ENCODE measurements at places on chromosomes 12 and 14.

GRCh38 chr14:45135659-45136395 lies at the start of gene FANCM:
FANCM (plus strand) TSS chr14:45135930; CDS start chr14:45136032, 102 bp downstream.
- peak; percentile 33 for DNase-seq

DNA sequence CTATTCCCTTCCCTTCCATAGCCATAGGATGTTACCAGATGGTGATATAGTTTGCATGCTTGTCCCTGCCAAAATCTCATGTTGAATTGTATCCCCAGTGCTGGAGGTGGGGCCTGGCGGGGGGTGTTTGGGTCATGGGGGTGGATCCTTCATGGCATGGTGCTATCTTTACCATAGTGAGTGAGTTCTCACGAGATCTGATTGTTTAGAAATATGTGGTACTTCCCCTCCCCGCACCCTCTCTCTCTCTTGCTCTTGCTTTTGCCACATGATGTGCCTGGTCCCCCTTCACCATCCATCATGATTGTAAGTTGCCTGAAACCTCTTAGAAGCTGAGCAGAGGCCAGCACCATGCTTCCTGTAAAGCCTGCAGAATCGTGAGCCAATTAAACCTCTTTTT lies 181.3 kb downstream of the CAND1 start:
- no peak for DNase-seq

DNA sequence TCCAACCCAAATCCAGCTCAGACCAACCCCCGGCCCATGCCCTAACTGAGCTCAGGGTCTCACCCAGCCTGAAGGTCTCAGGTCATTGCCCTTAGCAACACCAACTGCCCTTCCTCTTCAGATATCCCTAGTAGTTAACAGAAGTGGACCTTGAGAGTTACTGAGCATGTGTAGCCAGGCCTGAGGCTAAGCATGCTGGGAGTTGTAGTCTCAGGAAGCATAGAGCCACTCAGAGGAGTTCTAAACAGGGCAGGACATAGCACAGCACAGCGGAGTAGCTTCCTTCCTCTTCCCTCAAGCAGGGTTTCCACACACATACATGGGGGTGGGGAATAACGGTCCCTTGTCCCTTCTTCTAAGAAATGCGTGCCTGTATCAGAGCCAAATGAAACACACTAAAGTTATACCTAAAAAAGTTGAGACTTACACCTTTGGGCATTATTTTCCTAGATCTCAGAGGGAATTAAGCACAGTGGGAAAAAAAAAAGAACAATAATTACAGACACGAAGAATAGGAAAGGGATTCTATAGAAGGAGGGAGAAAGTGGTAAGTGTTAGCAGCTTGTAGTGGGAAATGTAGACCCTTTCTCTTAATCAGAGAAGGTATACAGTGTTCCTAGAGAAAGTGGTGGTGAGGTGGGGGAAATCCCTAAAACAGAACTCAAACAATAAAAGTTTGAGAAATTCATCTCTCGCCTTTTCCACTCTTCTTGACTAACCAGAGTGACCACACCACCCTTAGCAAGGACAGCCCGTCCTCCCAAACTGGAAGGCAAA lies 4.4 kb downstream of the KMT2D start:
- no peak for DNase-seq

GRCh38 chr12:54716261-54716660 lies 68.1 kb upstream of the DCD start:
- DNase-seq: no peak

- DNase-seq: no peak
These were observed 29.4 kb downstream of the FAIM2 start for GRCh38 chr12:49874142-49874897.

GRCh38 chr14:92161521-92161920 lies 39.8 kb downstream of the CPSF2 start:
- no peak for DNase-seq

DNA sequence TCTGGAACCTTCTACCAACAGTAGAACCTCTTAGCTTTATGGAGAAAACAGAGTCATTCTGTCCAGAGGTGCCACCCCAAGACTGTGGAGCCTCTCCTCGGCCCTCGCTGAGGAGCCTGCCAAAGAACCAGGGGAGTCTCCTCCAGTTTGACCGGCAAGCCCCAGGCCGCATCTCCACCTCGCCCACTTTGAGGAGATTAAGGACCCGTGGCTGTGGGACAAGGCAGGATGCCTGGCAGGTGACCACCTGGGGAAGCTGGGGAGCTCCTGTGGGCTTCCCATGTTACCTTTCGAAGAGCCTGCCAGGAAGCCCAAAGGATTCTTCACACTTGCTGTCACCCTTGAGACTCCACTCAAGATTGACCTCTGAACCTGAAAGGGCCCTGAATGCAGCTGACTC lies 3.8 kb downstream of the PLEKHG7 start:
- DNase-seq: no peak

DNA sequence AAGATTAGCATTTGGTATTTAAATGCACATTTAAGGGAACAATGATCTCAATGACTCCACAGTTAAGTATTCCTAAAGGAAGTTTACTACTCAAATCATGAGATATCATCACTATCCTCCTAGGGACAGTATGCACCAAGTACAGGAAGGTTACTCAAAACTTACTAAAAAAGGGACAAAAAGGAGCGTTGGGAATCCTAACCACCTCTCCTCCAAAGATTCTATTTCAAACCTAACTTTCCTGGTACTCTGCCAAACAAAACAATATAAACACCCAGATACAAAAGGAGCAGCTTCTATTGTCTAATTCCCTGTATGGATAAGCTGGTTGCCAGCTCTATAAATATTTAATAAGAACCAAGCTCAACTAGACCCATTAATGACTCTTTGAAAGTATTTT lies 377.7 kb downstream of the NUAK1 start:
- DNase-seq: no peak

- no peak for DNase-seq
These were observed 40.5 kb downstream of the ALKBH1 start for GRCh38 chr14:77667331-77667730.

DNA sequence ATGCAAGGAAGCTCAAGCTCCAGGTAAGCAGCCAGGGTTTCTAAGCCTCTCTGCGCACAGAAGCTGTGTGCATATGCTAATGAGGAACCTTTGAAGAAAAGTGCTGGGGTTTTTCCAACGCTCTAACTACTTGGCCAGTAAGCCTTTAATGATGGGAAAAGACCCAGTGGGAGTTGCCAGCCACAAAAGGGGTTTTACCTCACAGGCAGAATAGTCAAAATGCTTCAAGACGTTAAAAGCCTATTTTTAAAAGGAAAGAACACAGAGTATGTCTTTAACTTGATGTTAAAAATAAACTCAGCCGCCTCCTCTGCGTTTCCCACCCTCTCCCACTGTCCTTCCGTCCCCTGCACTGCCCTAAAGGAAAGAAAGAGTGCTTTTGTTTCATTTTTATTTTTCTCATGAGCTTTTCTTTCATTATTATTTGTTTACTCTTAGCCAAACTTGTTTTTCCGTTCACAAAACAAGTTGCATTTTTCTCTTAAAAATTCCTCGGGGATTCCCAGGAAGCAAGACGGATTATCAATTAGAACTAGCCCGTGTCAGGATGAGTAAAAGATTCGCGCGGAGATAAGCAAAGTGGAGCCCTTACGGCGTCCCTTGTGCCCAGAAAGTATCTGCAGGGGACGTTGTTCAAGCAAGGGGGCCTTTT lies 209.8 kb upstream of the NUDT4 start:
- DNase-seq: no peak

DNA sequence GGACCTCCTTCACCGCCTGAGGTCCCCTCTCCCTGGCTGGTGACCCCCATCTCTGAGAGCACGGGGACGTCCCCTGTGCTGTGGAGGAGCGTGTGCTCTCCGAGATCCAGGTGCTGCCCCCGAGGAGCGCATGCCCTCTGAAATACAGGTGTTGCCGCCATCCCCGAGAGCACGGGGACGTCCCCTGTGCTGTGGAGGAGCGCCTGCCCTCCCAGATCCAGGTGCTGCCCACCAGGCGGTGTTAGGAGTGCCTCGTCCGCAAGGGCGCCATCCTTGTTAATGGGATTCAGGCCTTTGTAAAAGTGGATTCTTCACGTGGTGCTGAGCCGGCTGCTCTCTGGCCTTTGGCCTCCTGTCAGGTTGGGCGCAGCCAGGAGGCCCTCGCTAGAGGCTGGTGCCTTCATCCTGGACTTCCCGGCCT lies 10.1 kb downstream of the NOC4L start:
- DNase-seq: no peak

GRCh38 chr14:56995010-56995409 lies 184.7 kb upstream of the OTX2 start:
- no peak for DNase-seq

GRCh38 chr14:101972126-101972866 lies 7.9 kb downstream of the DYNC1H1 start:
- DNase-seq: no peak

DNA sequence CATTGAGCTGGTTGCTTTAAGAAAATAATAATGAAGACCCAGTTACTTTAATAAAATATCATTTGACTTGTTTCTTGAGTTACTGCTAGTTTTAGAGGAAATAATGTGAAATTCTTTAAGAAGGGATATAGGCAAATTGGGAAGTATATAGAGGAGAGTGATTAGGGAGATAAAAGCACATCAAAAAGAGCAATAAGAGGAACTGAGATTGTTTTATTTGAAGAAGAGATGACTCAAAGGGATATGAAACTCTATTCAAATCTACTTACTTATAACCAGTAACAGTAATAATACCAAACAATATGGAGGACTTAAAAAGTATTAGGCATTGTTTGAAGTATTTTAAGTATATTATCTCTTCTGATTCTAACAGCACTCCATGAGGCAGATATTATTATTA lies 37.1 kb downstream of the LRRK2 start:
- DNase-seq: no peak

DNA sequence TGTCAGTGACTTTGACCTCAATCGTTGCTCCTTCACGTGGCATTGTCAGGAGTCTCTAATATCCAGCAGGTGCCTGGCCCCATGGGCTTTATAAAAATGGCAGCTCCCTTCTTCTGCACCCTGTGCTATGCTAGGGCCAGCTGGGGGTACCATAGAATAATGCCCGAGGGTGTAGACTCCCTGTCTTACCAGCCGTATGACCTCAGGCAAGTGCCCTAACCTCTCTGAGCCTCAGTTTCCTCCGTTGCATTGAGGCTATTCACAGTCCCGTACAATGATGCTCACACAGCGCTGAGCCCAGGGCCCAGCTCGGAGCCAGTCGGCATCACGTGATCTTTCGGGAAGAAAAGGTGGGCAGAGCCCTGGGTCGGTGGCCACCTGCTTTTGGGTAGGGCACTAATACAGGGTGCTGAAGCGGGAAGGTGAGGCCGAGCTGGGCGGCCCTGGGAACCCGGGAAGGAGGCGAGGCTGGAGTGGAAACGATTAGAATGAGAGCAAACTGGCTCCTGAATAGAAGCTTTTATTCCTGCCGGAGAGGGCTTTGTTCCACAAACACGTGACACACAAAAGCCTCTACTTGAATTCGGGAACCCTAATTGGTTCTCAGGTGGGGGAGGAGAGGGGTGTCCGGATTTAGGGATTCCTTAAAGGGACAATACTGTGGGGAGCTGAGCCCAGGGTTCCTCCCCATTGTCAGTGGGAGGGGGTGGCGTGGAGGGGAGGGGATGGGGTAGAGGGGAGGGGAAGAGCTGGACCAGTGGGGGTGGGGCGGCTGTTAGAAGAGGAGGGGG lies 19.9 kb upstream of the MSI1 start:
- no peak for DNase-seq

- no peak for DNase-seq
These were observed 81.9 kb upstream of the USP44 start for GRCh38 chr12:95633049-95633731.

GRCh38 chr14:95174184-95174792 lies 17.0 kb upstream of the DICER1 start:
- DNase-seq: no peak

- peak; percentile 36 for DNase-seq
These were observed 419 bp upstream of the ATXN7L3B start for GRCh38 chr12:74537126-74537706.

- no peak for DNase-seq
These were observed 377.8 kb downstream of the KCNH5 start for GRCh38 chr14:62667421-62667914.

- DNase-seq: no peak
These were observed 2.1 kb downstream of the MAP1LC3B2 start for GRCh38 chr12:116561181-116561821.

DNA sequence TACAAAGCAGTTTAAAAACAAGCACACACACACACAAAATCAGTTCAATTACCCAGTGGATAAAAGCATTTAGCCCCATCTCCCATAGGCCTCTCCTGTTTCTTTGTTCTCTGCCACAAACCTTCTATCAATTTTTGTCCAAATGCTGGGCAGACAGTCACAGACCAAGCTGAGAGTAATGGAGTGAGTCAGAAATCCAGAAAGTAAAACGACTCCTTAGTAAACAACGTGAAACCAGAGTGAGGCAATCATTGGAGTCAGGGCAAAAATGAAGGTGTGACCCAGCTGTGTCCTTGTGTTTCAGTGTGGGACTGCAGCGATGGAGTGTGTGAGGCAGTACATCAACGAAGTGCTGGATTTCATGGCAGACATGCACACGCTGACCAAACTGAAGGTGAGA lies 102.0 kb downstream of the PRIMA1 start:
- DNase-seq: no peak

DNA sequence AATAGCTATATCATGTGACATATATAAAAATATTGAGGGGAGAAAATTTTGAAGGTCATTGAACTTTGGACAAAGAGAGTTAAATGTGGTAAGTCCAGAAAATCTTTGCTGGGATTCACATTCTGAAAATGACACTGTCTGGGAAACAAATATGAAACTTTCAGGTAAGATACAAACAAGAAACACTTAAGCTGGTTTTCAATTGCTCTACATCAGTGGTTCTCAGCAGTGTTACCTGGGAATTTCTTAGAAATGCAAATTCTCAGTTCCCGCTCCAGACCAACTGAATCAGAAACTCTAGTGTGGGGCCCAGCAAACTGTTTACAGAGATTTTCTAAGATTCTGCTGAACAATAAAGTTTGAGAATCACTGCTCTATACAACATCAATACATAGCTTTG lies 3.6 kb upstream of the CDK17 start:
- no peak for DNase-seq

GRCh38 chr14:21192875-21193535 lies 37.1 kb upstream of the OR5AU1 start:
- DNase-seq: no peak

- no peak for DNase-seq
These were observed 28.5 kb downstream of the FMNL3 start for GRCh38 chr12:49678711-49679110.
